ENCODE measurements at places on chromosomes 13 and 19.

DNA sequence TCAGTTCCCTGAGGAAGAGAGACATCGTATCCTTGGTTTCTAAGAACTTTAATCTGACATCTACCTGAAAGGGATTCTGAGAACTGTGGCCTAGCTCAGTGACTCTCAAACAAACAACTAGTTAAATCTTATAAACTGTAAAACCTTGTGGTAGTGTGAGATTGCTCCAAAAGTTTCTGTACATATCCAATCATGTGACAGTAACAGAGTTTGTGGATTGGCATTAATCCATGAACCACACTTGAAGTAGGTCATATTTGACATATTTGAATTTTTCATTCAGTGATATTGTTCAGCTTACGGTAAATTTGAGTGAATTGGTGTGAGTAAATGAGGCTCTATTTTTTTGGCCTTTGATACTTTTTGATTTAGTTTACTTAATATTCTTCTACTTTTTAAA is 15.0 kb downstream of the TDRD3 start:
- DNase-seq, result no peak

DNA sequence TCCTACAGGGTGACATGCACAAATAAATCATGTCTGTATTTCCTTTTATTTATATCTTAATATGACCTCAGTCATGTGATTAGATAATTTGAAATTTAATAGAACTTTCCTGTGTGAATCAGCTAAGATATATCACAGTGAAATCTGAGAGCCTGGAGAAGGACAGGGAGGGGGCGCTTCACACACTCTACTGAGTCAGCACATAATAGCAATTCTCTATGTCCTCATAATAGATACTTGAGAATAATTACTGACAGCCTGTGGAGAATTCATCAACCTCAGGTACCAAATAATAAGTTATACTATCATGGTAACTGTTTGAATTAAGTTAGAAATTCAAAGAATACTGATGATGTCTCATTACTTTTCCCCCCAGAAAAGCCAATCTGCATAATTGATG is 98.0 kb upstream of the SLC10A2 start:
- DNase-seq, result no peak

- peak; percentile 68 for DNase-seq
Measured at GRCh38 chr19:1503089-1503924, 9.5 kb downstream of the ADAMTSL5 start.

DNA sequence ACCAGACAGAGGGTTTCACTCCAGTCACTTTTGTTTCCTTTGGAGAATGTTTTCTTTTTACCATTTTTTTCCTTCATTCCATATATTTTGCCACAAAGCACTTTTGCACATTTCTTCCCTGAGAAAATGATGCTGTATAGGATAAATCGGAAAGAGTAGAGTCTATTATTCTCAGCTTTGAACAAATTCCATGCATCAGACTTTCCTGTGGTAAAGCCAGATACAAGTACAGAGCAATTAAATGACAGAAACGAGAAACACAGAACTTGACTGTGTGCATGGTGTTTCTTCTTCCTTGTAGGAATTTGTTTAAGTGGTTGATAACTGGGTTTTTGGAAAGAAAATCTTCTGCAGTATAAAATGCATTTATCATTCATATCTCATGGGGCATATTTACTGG is 107.4 kb upstream of the CSNK1A1L start:
- no peak for DNase-seq

- no peak for DNase-seq
Measured at GRCh38 chr13:113411216-113412023, 41.9 kb downstream of the ADPRHL1 start.

- no peak for DNase-seq
Measured at GRCh38 chr19:16605553-16605994, 22.4 kb downstream of the MED26 start.

DNA sequence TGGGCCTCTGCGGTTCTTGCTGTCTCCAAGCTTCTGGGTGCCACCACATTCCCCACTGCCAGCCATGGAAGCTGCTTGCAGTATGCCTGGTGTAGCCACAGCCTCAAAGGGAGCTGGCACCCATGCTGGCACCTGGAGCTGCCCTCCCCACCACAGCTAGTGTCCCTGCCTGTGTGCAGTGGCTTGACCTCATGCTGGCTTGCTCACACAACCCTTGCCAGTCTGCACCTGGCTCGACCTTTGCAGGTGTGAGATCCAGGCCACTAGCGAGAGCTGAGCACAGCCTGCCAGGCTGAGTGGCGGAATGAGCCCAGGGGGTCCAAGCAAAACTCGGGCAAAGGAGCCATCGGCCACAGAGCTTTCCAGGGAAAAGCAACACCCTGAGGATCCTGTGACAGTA is 236.7 kb upstream of the CSNK1A1L start:
- no peak for DNase-seq

DNA sequence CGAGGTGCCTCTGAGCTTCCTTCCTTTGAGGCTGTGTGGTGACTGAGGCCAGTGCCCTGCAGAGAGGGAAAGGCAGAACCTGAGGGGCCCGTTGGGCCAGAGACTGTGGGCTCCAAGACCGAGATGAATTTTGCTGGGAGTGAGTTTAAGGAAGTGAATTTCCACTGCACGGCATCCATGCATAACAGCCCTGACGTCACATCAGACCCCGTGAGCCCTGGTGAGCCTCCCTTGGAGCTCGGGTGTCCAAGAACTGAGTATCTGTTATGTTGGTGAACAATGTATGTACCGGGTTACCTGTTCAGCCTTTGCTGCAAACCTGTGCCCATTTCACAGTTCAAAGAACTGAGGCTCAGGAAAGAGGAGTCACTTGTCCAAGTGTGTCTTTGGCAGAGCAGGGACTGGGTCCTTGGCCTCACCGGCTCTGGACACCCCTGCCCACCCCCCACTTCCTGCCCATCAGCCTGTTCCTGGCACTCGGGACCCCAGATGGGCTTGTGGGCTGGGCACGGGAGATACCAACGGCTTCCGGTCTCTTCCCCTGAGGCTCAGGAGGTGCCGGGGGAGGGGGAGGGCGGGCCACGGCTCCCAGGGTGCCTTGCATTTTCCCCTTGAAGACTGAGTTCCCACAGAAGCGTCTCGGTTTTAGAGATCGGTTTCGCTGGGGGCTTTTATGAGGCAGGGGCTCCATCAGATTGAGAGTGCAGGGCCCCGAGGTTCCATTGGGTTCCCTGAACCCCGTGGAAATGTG is 33.7 kb downstream of the NFILZ start:
- DNase-seq, result peak; percentile 74

DNA sequence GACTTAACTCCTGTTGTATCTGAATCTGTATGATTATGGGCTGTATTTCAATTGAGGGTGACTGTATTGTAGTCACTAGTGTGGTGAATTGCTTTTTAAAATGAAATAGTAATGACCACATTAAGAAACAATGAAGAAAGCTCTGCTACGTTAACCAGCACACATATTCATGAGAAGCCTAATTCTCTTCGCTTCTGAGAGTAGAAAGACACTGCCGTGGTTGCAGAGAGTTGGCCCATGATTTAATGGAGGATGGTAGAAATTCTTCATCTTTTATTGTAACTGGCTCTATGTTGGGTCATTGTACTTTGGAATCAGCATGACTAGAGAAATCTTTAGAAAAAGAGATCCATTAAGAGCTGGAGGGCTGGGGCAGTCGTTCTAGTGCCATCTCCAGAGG is 451.5 kb downstream of the PCDH17 start:
- DNase-seq, result no peak

GRCh38 chr19:5286465-5287029 is 54.1 kb downstream of the PTPRS start:
- DNase-seq, result no peak

GRCh38 chr13:53405616-53406015 is 377.0 kb downstream of the OLFM4 start:
- DNase-seq, result no peak

GRCh38 chr19:14530005-14530348 is 583 bp downstream of the TECR start:
- no peak for DNase-seq

- peak; percentile 25 for DNase-seq
Measured at GRCh38 chr13:27522847-27523246, 72.5 kb upstream of the MTIF3 start.

- DNase-seq, result no peak
Measured at GRCh38 chr13:60838581-60838980, 441.6 kb downstream of the TDRD3 start.

- DNase-seq, result peak; percentile 55
Measured at GRCh38 chr13:40652588-40652940, 13.9 kb downstream of the FOXO1 start.

GRCh38 chr13:41643507-41643906 is 186.2 kb downstream of the RGCC start:
- no peak for DNase-seq

GRCh38 chr19:1751367-1752008 is 1.8 kb upstream of the ONECUT3 start:
- DNase-seq, result no peak

- DNase-seq, result peak; percentile 66
Measured at GRCh38 chr19:38932425-38933179, 1.9 kb downstream of the MRPS12 start.

DNA sequence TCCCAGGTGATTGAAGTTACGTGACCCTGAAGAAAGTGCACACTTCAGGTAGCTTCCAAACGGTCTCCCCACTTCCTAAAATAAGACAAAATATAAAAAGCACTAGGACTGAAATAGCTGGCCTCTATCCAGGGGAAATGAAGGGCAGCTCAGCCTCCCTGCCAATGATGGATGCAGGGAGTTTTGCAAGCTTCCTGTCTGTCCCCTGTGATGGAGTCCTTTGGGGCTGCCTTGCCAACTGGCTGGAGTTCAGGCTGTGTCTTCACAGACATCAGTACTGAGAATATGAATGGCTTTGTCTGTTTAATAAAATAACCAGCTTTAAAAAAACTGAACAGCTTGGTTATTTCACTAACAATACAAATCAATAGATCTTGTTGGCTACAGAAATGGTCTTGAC is 101.4 kb upstream of the GPR12 start:
- no peak for DNase-seq

GRCh38 chr19:4362101-4362828 is 18.9 kb downstream of the MPND start:
- DNase-seq, result peak; percentile 25

- no peak for DNase-seq
Measured at GRCh38 chr13:93956426-93956825, 523.1 kb downstream of the DCT start.

GRCh38 chr19:33366897-33367296 is 6.6 kb upstream of the CEBPG start:
- no peak for DNase-seq

- no peak for DNase-seq
Measured at GRCh38 chr19:47066376-47067214, 18.2 kb upstream of the TMEM160 start.

DNA sequence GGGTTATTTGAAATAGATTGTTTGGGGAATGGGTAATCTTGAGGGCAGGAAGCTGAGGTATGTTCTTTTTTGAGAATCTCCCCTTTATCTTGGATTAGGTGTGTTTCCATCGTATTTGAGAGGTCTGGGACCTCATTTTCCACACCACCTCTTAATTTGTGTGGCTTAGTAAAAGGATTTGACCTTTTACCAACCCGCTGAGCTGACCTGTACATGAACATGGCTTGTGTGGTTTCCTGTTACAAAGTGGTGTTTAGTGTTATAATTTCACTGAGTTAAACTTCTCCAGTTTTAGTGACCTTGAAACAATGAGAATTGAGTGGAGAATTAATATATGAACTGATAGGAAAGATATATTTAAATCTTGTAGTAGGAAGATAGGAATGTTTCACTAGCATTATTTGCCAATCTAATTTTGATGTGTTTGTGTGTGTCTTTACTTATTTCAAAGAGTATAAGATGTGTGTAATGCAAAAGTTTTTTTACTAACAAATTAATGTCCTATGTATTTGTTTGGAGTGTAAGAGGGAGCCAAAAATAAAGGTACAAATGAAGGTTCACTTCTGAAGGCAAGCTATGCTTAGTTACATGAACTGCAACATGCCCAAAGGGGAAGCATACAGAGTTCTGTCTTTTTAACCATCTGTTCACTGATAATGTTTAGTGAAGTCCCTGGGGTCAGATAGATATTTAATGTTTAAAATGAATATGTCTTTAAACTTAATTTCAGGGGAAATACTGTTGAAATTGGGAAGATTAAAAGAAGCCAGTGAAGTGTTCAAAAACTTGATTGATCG is 17.1 kb downstream of the NAA16 start:
- DNase-seq, result no peak

DNA sequence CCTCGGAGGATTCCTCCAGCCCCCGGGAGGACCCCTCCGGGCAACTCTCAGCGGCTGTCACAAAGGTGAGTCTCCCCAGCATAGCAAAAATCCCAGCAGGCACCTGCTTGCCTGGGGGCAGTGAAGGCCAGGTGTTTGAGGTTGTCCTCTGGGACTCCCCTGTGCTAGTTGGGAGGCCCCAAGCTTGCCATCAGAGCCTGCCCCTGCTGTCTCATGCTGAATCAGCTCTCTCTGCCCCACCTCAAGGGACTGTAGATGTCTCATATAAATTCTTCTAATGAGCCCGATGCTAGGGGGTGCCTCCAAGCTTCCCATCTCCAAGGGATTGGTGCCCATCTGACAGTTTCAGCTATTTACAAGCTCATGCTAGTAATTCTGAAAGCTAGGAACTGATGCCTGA is 53.6 kb downstream of the NWD1 start:
- no peak for DNase-seq

- no peak for DNase-seq
Measured at GRCh38 chr19:47353307-47353712, 4.2 kb downstream of the DHX34 start.

GRCh38 chr13:41334810-41335209 is 23.7 kb downstream of the NAA16 start:
- DNase-seq, result no peak

GRCh38 chr19:728011-728410 is 19.3 kb downstream of the PALM start:
- no peak for DNase-seq

DNA sequence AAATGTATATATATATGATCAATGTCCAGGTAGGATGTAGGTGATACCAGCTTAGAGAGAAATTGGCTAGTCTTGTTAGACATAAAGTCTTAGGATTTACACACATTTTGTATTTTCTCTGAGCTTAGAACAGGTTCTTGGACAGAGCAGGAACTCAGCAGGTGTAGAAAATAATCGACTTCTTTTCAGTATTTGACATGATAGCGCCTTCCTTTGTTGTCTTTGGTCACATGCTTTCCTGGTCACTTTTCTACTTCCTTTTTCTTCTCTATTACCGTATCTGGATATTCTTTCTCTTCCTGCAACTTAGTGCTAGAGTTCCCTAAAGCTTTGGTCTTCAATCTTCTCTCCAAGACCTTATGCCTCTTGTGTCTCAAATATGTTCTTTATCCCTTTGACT is 107.4 kb downstream of the LRCH1 start:
- no peak for DNase-seq

DNA sequence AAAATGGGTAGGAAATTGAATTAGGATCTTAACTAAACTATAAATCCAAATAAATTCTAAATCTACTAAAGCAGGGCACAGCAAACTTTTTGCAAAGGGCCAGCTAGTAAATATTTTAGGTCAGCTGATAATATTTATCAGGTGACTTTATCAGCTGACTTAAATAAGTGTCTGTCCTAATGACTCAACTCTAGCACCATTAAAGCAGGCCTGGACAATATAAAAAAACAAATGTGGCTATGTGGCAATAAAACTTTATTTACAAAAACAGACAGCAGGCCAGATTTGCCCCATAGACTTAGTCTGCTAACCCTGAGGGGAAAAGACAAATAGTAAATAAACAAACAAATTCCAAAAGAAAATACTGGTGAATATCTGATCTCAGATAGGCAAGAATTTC is 27.7 kb upstream of the DOCK9 start:
- no peak for DNase-seq

All from B cell (primary cell).